ENCODE measurements at places on chromosomes 11 and 22.
A peak's percentile ranks its signal among the peaks of the same experiment; 100 is the strongest.

DNA sequence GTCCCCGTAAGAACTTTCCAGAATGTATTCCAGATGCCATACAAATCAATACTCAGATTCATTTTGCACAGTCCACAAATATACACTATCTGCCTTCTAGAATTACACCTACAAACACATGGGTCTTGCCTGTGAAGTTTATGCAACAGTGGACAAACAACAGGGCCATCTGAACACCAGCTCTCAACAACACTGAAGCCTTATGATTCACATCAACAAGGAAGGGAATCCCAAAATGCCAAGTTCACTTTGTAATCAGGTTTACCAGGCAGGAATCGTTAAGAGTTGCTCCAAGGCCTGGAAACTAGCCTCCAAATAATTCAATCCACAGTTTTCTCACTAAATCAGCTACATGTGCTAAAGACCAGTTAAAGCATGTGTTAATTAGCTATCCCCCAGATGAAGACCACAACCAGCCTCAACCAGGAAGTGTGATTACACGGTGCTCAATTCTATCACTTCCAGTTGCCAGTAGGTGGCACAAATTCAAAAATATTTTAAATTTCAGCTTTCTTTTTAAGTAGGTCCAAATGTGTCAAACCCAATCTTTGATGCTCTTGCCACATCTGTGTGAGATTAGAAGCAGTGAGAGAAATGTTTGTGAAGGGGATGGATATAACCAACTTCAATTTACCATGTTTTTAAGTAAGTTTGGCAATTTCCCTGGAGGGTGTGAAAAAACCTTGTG, 139.1 kb upstream of the BDNF start:
- no peak for DNase-seq

GRCh38 chr11:34182921-34183685, 77.7 kb downstream of the NAT10 start:
- no peak for DNase-seq

DNA sequence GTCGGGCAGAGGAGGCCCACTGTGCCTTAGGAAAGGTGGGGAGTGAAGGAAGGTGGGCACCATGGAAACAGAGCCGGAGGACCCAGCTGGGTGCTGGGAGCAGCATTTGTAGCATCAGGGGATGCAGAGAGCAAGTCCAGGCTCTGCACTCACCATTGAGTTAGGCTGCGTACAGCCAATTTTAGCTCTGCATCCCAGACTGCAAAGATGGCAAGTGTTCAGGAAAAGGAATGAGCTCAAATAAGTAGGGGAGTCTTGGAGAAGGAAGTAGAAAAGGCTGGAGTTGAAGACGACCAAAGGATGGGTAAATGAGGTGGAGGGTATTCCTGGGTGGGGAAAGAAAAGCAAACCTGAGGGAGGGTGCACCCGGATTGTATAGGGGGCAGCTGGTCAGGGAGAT, 31.6 kb upstream of the ETS1 start:
- no peak for DNase-seq

GRCh38 chr11:109026891-109027489, 362.1 kb downstream of the DDX10 start:
- no peak for DNase-seq

- DNase-seq, result no peak
Observed at GRCh38 chr11:132115454-132115853, 745.0 kb downstream of the NTM start.

DNA sequence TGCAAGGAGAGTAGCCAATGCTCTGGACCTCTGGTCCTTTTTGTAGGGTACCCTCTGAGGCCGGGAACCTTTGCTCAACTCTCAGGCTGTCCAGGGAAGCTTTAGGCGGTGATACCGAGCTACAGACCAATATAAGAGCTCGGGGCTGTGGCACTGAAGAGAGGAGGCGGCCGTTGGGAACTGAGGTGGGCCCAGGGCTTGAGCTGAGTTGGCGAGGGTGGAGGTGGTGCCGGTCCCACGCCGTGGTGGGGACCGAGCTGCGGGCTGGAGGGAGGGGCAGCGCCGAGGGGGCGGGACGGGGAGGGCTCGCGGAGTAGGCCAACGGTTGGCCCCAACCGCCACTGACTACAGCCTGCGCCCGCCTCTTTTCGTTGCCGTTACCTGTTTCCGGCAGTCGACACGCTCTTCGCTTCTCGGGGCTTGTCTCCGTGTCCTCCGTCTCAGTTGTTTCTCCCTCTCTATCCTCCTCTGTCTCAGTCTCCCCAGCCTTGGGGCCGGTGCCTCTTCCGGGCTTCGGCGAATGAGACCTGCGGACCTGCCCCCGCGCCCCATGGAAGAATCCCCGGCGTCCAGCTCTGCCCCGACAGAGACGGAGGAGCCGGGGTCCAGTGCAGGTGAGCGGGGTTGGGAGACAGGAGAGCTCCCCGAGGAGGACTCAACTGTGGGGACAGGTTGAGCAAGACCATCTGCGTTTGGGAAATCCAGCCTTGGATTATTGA, at the start of gene NEU3:
NEU3 (plus strand) TSS at position 393 of the 719 bp plus-strand sequence; CDS start at position 521, 128 bp downstream.
- peak; percentile 76 for DNase-seq
